ENCODE measurements at places on chromosomes 1 and 21.

DNA sequence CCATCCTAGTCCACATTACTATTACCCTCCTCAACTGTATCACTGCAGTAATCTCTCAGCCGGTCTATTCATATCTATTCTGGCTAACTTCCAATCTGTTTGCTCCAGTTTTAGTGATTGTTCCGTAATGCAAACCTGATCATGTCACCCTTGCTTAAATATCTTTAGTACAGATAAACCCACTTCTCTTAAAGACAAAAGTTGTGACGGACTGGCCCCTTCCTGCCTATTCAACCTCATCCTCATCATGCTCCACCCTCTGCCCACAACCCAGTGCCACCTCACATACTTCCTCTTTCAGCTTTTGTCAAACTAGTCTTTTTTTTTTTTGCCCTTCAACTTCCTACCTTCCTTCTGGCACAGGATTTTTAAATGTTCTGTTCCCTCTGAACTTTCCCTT, 2.8 kb upstream of the C1orf162 start:
- DNase-seq, result no peak

DNA sequence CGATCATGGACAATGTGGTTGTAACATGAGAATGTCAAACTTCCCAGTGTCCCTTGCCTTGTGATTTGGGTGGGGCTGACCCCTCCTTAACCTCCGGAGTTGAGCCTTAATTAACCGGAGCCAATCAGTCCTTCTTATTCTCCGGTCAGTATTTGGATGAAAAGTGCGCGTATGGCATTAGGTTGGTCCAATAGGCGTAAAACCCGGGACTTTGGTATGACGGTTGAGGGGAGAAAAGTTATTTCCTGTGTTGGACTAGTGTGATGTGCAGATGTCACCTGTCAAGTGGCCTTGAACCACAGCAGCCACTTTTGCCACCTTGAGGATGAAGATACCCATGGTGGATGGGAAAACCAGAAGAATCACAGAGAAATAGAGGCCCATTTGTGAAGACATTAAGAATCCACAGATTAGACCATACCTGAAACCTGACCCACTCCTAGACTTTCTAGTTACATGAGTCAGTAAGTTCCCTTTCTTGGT, 5.1 kb downstream of the PAFAH2 start:
- no peak for DNase-seq

DNA sequence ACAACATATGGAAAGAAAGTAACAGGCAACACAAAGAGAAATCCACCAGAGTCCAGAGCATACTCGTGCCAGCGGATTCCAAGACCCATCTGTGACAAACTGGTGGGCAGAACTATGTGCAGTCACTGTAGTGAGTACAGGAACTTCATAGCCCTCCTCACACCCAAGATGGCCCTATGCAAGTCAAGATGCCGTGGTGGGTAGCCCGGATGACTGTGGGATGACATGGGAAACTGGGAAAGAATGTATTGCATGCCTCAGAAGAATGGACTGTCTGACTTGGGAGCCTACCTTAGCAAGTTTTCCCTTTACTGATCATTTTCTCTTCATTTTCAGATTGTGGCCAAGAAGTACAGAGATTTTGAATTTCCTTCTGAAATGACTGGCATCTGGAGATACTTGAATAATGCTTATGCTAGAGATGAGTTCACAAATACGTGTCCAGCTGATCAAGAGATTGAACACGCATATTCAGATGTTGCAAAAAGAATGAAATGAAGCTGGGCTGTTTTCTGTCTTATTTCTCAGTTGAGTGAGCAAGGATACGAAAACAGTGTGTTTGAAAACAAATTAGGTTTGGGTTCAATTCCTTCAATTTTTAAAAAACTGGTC, 47.3 kb downstream of the CLIC6 start:
- DNase-seq, result no peak

DNA sequence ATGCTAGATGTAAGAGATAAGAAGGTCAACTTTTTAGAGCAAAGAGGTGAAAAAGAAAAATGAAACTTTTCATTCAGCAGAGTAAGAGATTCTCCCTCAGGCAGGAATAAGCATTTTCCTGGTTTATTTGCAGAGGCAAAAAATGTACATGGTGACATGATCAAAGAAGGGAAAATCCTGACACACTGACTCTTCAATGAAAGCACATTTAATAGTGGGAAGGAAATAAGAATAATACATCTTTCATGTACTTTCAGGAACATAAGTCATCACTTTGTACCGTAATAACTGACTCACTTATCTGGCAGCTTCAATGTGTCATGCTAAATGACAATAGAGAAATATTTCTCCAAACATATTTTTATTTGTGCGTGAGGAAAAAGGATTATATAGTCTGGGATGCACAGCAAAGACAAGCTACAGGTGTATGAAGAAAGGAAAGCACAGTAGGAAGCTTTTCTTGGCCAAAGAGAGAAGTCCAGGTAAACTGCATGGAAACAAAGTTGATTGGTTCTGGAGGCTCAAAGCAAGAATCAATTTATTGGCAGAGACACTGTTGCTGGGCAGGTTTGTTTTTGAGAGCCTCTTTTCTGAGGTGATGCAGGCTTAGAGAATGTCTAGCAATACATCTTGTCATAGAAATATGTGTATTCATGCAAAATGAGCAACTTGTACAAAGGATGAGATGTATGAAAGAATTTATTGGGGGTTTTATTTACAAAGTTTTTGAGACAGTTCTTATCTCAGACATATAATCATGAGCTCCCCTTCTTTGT, 1409.0 kb downstream of the PLA2G4A start:
- peak; percentile 3 for DNase-seq

- DNase-seq, result no peak
Observed at GRCh38 chr1:19869929-19870328, 12.3 kb upstream of the OTUD3 start.

DNA sequence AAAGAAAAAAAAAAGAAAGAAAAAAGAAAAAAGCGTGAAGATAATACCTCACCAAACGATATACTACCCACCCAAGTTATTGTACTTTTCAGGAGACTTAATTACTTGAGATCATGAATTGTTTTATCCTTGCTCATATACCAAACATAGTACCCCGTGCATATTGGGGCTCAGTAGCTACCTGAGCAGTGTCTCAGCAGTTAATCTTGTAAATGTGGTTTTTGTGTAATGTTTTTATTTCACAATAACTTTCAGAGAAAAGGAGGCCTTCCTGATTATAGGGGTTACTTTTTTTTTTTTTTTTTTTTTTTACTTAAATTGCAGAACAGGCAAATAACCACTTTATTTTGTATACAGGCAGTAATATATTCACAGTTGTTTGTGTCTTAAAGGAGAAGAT, 80.3 kb downstream of the OSBPL9 start:
- DNase-seq, result peak; percentile 8

Measured in astrocyte of the hippocampus (primary cell).